ENCODE measurements at places on chromosomes 1 and 21.

DNA sequence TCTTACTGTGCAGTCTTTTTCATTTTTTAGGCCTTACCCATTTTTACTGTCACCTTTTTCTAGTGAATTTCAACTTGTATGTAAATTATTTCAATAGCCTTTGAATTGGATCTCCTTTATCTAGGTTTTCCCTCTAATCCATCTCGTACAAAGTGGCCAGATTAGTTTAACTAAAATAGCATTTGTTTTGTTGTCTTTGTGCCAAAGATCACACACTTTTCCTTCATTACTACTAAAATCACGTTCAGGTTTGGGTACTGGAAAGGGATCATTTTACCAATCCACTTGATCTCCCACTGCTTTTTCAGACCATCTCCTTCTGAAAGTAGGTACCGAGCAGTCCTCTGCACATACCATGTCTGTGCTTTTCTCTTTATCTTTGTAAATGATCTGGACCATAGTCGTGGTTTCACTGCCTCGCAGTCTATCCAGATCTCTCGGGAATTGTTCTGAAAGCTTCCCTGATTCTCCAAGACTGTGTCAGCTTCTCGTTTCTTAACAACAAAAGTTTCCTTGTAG lies 20.1 kb downstream of the KDM1A start:
- no peak overlapping the region for H3K4me3 ChIP-seq
- no peak overlapping the region for H3K27ac ChIP-seq
- no peaks in the 10 kb centered on the region for H3K27me3 ChIP-seq
- no peaks in the 10 kb centered on the region for H3K4me1 ChIP-seq

DNA sequence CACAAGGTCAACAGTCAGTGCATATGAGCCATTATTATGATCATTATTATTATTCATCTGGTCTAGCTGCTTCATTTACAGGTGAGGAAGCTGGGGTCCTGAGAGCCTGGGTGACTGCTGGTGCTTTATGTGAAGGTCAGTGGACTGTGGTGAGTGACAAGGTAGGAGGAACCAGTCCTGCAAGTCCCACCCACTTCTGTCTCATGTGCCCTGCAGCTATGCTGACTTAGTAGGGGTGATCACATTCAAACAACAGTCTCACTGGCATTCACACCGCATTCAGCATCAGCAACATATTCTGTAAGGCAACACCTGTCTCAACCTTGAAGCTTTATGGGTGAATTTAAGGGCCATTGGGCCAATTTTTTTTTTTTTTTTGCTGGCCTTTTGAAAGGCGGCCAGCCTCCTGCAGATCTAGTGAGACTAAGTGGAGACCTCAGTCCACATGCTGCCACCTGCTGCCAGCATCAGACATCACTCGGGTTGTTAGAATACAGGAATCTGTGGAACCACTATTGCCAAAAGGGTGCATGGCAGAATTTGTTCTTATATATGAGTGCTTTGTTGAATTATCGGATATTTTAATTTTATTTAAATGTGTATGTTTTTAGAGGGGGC lies 59.9 kb upstream of the CACNA1E start:
- H3K36me3 ChIP-seq, result no peaks in the 10 kb centered on the region
- no peak overlapping the region for H3K4me3 ChIP-seq

- DNase-seq, result peak; percentile 70
- no peak within 1 kb of the TSS for H3K27ac ChIP-seq
- peaks cover 11% of the 10 kb centered on the region for H3K4me1 ChIP-seq
- H3K27me3 ChIP-seq, result no peaks in the 10 kb centered on the region
These were observed at the start of gene LRRC3 for GRCh38 chr21:44454747-44455523. Gene LRRC3, plus strand, starts transcription at chr21:44455510. Its CDS starts 1,135 bp downstream, at chr21:44456645.

GRCh38 chr1:55456971-55457370 lies 241.8 kb upstream of the USP24 start:
- no peak overlapping the region for H3K27ac ChIP-seq
- no peaks in the 10 kb centered on the region for H3K4me1 ChIP-seq
- no peaks in the 10 kb centered on the region for H3K36me3 ChIP-seq
- DNase-seq, result no peak

DNA sequence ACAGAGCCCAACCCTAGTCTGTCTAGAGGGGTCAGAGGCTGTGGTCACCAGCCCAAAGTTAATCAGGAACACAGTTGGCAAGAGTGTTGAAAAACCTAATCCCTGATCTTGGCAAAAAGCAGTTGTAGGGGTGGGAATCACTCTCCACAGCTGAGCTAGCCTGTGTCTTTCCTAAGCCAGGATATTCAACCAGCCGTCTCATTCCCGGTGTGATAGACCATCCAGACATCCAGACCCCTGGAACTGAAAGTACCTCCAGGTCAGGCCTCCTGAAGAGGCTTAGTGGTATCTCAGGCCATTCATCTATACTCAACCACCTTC lies 4.9 kb downstream of the LHX9 start:
- H3K36me3 ChIP-seq, result no peaks in the 10 kb centered on the region
- no peak for DNase-seq
- no peak overlapping the region for H3K4me3 ChIP-seq
- no peak overlapping the region for H3K27ac ChIP-seq

DNA sequence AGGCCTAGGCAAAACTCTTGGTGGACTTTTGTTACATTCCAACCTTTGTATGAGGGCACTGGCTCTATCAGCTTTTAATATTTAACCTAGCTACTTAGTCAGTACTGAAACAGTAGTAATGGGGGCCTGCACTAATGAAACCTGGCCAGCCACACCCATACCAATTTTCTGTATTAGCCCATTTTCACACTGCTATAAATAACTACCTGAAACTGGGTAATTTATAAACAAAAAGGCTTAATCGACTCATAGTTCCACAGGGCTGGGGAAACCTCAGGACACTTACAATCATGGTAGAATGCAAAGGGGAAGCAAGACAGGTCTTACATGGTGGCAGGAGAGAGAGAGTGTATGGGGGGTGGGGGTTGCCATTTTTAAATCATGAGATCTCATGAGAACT lies 245.7 kb upstream of the RGS18 start:
- no peak overlapping the region for H3K27ac ChIP-seq
- H3K36me3 ChIP-seq, result no peaks in the 10 kb centered on the region
- H3K4me1 ChIP-seq, result no peaks in the 10 kb centered on the region
- no peak for DNase-seq
- no peak overlapping the region for H3K4me3 ChIP-seq
- H3K27me3 ChIP-seq, result no peaks in the 10 kb centered on the region

DNA sequence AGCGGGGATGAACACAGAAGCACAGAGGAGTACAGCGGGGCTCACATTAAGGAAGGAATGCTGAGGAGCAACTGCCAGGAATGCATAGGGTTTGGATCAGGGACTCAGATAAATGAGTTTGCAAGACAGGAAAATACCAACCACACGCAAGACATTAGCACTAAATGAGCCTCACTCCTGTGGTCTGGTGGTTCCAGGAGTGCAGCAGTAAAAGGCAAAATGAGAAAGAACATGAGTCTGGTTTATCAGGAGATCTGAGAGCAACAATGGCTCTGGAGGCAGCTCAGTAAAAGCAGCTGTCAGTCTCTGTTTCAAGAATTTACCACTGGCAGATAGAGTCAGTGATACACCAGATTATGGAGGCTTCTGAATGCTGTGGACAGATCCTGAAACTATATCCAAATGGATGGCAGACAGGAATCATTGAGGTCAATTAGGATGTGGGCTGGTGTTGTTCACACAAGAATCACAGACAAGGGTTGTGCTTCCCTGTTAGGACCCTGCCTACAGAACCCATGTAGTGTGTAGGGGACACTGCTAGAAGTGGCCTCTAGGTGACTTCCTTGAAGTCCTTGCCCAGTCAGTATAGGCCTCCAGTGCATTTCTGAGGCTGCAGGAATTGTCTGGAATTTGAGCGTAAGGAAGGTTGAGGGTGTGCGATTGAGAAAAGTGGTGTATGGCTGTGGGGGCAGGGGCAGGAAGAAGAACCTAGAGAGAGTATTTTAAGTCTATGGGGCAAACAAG lies 50.3 kb downstream of the CASQ2 start:
- H3K27me3 ChIP-seq, result no peaks in the 10 kb centered on the region
- no peak overlapping the region for H3K4me3 ChIP-seq
- no peaks in the 10 kb centered on the region for H3K4me1 ChIP-seq
- no peak for DNase-seq

DNA sequence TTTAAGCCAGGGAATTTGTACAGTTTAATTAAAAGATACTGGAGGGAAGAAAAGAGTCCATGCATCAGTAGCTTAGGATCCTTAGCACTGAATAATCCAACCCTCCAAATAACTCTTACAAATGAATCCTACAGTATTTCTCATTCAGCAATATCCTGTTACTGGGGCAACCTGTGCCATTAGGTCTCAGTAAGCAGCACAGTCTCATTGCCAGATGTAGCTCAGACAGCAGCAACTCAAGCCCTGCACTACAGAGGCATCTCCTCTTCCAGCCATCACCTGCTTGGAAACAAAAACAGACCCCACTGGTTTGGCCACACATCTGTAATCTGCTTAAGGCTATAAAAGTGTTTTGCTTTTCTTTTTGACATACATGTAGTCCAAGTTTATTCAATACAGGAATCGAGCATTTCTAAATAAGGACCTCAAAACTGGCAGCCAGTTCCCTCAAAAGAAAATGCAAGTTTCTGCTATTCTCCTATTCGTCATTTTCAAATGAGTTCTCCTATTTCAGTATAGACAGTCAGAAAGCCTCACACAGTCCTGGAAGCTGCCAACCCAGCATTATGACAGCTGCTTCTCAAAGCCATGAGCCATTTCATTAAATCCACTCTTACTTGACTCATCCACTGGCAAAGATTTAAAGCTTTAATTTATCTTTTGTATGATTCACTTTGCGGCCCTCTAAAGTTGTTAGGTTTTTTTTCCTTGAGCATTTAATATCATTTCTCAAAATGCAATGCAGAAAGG lies 129.0 kb downstream of the APP start:
- no peaks in the 10 kb centered on the region for H3K36me3 ChIP-seq
- no peak overlapping the region for H3K4me3 ChIP-seq
- H3K27ac ChIP-seq, result no peak overlapping the region
- no peaks in the 10 kb centered on the region for H3K4me1 ChIP-seq
- no peaks in the 10 kb centered on the region for H3K27me3 ChIP-seq

- H3K4me3 ChIP-seq, result no peak overlapping the region
- no peaks in the 10 kb centered on the region for H3K27me3 ChIP-seq
- no peaks in the 10 kb centered on the region for H3K36me3 ChIP-seq
- H3K4me1 ChIP-seq, result no peaks in the 10 kb centered on the region
- DNase-seq, result no peak
These were observed 66.4 kb downstream of the LRRC8D start for GRCh38 chr1:89887270-89887669.

- H3K4me1 ChIP-seq, result no peaks in the 10 kb centered on the region
- DNase-seq, result no peak
- H3K27ac ChIP-seq, result no peak overlapping the region
- H3K27me3 ChIP-seq, result peaks cover 17% of the 10 kb centered on the region
These were observed 5.1 kb upstream of the GJA4 start for GRCh38 chr1:34787461-34788420.

- H3K27ac ChIP-seq, result peak overlapping the region; percentile 67
- H3K27me3 ChIP-seq, result no peaks in the 10 kb centered on the region
- peaks cover 63% of the 10 kb centered on the region for H3K4me1 ChIP-seq
- no peaks in the 10 kb centered on the region for H3K36me3 ChIP-seq
- peak; percentile 87 for DNase-seq
These were observed 47.1 kb downstream of the ATP2B4 start for GRCh38 chr1:203673550-203674411.

DNA sequence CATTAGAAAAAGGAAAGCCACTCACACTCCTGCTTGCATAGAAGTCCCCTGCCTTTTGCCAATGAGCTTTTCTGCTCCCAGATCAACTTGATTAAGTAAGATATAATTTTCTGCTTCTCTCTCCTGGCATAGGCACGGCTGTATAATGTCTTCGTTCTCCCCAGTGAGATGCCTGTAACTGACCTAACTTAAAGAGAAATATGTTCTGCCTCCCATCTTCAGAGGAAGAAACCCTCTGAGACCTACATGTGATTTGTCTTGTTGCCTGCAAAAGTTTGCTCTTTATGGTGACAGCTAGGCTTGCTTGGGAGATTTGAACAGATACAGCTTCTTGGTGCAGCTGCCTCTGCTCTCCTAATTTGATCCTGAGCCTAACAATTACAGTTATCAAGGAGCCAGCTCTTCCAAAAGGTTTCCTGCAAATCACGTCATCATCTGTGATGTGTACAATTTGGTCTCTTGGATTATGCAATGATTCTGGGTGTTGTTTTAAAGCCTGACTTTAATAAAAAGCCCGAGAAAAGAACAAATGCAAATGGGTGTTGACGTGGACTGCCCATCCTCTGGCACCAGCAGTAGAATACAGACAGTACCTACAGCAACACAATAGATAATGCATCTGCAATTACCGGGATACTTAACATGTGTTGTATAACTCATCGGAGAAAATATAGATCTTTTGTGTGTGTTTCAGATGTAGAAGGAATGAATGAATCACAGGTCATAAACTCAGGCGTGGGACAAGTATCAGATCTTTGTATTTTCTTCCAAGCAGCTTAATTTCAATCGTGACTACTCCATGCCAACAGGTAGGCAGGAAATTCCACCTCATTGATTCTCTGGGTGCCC lies 76.2 kb upstream of the KAZN start:
- DNase-seq, result no peak
- H3K27ac ChIP-seq, result no peak overlapping the region
- H3K36me3 ChIP-seq, result no peaks in the 10 kb centered on the region
- H3K4me1 ChIP-seq, result no peaks in the 10 kb centered on the region

- no peaks in the 10 kb centered on the region for H3K4me1 ChIP-seq
- no peak for DNase-seq
These were observed 24.5 kb downstream of the IRF2BP2 start for GRCh38 chr1:234585330-234586055.

GRCh38 chr1:20152599-20152930 lies 13.4 kb downstream of the PLA2G2F start:
- H3K4me3 ChIP-seq, result no peak overlapping the region
- H3K27ac ChIP-seq, result no peak overlapping the region

All from CD8-positive, alpha-beta memory T cell (primary cell).